ENCODE measurements at places on chromosomes 2 and 18. TPM values are rescaled to one million over a fixed set of nuclear protein-coding genes. Genes with fewer than 3 reads are reported as not detected.

Gene DLX2
- total RNA-seq, result 0.59 TPM

Gene TBR1
- not detected for total RNA-seq

Gene ALLC
- total RNA-seq, result not detected

Gene HADHB
- 119 TPM for total RNA-seq

Gene DSC2
- under 0.01 TPM for total RNA-seq

Gene BCL11A
- 0.29 TPM for total RNA-seq

Gene RNU2-63P
- not detected for total RNA-seq

Gene VWA3B
- 0.59 TPM for total RNA-seq

Gene CCDC150
- total RNA-seq, result 8.5 TPM

Gene TUBB8B
- total RNA-seq, result not detected

Gene CACNB4
- total RNA-seq, result 4.3 TPM

Gene RAB27B
- total RNA-seq, result 99.0 TPM

Gene DNER
- 0.36 TPM for total RNA-seq

Gene EVX2
- under 0.01 TPM for total RNA-seq

Gene EFHD1
- total RNA-seq, result 2.4 TPM

Gene DIPK1C
- total RNA-seq, result not detected

Gene GNLY
- total RNA-seq, result not detected

Gene INPP1
- total RNA-seq, result 15.0 TPM

Gene ELAC1
- 6.5 TPM for total RNA-seq

Gene ANTXR1
- total RNA-seq, result 123 TPM

Gene FAM210A
- 24.6 TPM for total RNA-seq

Gene RGPD3
- total RNA-seq, result 0.59 TPM

Gene SPATA3
- total RNA-seq, result not detected

Gene XPO1
- total RNA-seq, result 160 TPM

Gene NT5DC4
- total RNA-seq, result not detected

Gene SLC30A3
- total RNA-seq, result under 0.01 TPM

Gene PSMD14
- 74.2 TPM for total RNA-seq
